ENCODE measurements at places on chromosomes 16 and 17.

GRCh38 chr16:66264311-66265047, 102.0 kb upstream of the CDH5 start:
- DNase-seq, result no peak

DNA sequence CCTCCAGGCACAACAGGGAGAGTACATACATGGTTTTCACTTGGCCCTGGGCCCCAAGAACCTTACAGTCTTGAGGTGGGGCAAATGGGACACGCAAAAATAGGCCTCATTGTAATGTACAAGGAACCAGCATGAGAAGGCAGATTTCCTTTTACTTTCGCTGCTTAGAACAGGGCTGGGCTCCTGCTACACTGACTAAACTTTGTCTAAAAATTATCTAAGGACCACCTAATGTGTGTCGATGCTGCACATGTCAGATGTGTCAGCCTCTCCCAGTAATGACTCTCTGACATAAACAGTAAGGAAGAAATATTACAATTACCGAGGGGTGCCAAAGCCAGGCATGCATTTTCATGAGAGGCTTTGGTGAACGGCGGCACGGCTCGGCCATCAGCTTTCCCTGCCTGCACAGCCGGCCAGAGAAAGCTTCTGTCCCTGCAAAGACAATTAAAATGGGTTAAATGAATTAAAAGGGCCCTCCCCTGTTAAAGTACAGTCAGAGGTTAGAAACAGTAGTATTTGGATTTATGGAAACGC, 224.2 kb upstream of the IRX3 start:
- no peak for DNase-seq

- DNase-seq, result no peak
These were observed 92.0 kb upstream of the ASIC2 start for GRCh38 chr17:33385133-33385532.

DNA sequence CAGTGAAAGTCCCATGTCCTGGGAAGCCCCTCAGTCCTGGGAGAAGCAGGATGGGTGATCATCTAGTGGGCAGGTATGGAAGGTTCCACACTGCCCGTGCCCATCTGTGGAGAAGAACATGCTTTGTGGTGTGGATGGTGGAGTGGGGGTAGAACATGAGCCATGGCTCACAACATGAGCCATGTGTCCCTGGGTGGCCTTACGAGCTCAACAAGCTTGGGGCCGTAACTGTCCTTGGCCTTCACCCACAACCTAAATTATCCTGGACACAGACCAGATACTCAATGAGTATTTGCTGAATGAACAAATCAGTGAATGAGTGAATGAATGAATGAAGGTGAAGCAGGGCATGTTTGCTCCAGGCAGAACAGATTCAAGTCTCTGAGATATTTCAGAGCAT, 13.5 kb downstream of the SOX8 start:
- no peak for DNase-seq

- DNase-seq, result no peak
These were observed 502.6 kb downstream of the TMEM114 start for GRCh38 chr16:8087597-8088289.

- DNase-seq, result no peak
These were observed 209.2 kb downstream of the PARN start for GRCh38 chr16:14420721-14421488.

- no peak for DNase-seq
These were observed 29.5 kb upstream of the SLC25A19 start for GRCh38 chr17:75318615-75319222.

DNA sequence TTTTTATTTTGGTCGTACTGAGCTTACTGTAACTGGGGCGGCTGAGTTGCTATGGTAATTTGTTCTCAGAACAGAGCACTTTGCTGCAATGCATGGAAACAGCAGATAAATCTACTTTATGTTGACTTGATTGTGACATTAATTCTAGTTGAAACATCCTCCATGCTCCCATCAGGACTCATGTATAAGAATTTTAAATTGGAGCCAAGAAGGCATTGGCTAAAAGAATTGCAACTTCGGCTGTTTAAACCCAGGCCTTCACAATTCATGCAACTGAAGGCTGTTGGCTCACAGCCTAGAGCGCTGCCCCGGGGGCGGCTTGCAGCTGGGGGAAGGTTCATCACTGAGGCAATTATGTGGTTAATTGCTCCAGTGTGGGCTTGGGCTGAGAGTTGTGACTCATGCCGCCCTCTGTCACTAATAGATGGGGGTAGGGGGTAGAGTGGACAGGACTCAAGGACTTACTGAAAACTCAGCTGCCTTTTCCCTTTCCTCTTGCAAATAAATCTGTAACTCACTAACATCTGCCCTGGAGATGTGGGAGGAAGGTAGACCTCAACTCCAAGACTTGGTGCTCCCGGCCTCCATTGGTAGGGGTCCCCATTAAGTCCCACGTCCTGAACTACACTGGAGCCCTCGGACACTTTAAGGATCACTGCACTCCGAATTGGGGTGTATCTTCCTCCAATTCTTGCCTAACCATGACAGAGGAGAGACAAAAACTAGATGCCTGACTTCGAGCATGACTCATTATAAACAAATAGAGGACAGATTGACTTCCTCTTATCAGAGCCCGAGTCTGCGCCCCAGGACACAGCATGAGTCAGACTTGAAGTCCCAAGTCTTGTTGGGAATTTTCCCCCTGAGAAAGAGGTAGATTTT, 37.5 kb downstream of the ERCC4 start:
- no peak for DNase-seq

GRCh38 chr17:63682441-63682840, 17.5 kb downstream of the LIMD2 start:
- DNase-seq, result no peak

GRCh38 chr17:60224064-60224463, 74.3 kb downstream of the CA4 start:
- no peak for DNase-seq

All from activated naive CD4-positive, alpha-beta T cell treated with anti-CD3 and anti-CD28 coated beads, Interleukin-2, amount 50 U/mL, for 16 hours (primary cell).